ENCODE measurements at places on chromosomes 5 and 9. TPM values are rescaled to one million over a fixed set of nuclear protein-coding genes. Genes with fewer than 3 reads are reported as not detected.

DNA sequence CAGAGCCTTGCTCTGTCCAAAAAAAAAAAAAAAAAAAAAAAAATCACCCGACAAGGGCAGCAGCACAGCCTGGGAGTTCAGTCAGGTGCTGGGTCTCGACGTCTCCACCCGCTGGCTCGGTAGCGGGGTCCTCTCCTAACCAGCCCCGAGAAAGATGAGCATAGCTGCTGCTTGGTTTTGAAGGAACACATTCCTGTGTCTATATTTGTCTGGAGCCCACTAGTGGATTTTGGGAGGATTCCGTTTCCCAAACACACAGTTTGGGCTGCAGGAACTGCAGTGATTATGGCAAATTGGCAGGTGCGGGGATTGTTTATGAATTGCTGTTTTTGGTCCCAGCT lies 1.2 kb downstream of the OTULINL start:
- DNase-seq, result no peak

GRCh38 chr5:134738963-134739661 lies 764 bp downstream of the CAMLG start:
- DNase-seq, result no peak

The LHX6 gene
- total RNA-seq, result 11.5 TPM

The TLX3 gene
- not detected for total RNA-seq

GRCh38 chr9:115080242-115080641 lies 37.7 kb downstream of the TNC start:
- DNase-seq, result no peak

GRCh38 chr9:2367970-2368369 lies 253.6 kb upstream of the VLDLR start:
- DNase-seq, result no peak

The FBLL1 gene
- 0.22 TPM for total RNA-seq

- DNase-seq, result peak; percentile 86
These were observed 595 bp downstream of the PDLIM7 start for GRCh38 chr5:177496727-177497291.

DNA sequence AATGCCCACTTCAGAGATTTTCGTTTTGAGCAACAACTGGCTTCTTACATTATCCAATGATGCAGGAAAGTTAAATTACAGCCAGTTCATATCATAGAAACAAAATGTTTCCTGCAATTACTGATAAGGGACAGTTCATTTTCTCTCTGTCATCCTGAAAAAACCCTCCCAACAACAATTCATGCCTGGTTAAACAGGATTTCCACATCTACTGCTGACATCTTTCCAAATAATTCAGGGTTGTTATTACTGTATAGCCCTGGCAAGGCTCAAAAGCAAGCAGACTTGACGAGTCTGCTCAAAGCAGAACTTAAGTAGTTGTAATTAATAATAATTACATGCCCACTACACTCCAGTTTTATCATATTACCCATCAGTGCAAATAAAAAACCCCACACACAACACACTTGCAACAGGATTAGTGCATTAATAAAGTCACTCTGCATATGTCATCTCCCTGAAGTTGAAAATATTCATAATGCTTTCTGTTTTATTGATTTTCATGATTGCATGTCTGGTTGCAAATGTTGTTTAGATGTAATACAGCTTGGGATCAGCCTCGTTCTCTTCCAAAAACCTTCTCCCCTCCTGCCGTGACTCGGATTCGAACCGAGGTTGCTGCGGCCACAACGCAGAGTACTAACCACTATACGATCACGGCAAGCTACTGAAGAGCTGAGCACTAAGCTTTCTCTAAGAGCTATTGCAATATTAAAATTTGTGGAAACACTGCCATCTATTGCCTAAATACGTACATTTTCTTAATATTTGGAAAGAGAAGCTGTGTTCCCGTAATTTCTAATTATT lies 119.6 kb upstream of the NFIB start:
- no peak for DNase-seq

Data from sciatic nerve (tissue), 2 donors.